Forelimb muscle (tissue), 1 donor: ENCODE measurements at places on chromosomes 12 and 14. TPM values are rescaled to one million over a fixed set of nuclear protein-coding genes. Genes with fewer than 3 reads are reported as not detected.

GRCh38 chr12:49559011-49559675 is 8.8 kb downstream of the MCRS1 start:
- DNase-seq, result no peak

- DNase-seq, result no peak
Observed at GRCh38 chr14:95267306-95267705, 52.4 kb downstream of the CLMN start.

GRCh38 chr12:58029260-58029659 is 87.9 kb downstream of the ATP23 start:
- DNase-seq, result no peak

DNA sequence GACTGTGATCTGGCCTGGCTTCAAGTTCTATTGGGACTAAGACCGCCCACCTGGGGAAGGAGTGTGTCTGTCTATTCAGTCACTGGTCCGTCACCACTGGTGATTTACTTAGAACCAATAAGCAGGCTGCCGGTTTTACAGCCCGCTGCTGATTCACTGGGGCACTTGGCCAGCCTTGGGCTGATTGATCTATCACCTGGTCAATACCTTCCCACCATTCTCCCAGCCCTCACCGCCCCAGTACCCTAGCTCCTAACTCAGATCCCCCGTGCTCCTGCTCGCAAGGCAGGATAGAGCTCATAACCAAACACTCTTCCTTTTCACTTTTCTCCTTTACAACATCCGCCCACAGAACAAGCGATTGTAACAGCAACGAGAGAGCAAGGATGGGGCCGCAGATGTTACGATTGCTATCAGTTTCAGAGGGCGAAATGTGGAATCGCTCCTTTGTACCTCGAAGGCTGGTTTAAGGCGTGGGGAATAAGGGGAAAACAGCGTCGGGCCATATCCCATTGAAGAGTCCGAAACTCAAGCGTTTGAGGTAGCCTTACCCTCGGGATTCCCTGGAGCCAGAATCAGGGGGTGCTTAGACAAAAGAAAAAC is 672 bp downstream of the RDH11 start:
- peak; percentile 67 for DNase-seq

GRCh38 chr14:70999117-70999516 is 91.9 kb downstream of the PCNX1 start:
- no peak for DNase-seq

DNA sequence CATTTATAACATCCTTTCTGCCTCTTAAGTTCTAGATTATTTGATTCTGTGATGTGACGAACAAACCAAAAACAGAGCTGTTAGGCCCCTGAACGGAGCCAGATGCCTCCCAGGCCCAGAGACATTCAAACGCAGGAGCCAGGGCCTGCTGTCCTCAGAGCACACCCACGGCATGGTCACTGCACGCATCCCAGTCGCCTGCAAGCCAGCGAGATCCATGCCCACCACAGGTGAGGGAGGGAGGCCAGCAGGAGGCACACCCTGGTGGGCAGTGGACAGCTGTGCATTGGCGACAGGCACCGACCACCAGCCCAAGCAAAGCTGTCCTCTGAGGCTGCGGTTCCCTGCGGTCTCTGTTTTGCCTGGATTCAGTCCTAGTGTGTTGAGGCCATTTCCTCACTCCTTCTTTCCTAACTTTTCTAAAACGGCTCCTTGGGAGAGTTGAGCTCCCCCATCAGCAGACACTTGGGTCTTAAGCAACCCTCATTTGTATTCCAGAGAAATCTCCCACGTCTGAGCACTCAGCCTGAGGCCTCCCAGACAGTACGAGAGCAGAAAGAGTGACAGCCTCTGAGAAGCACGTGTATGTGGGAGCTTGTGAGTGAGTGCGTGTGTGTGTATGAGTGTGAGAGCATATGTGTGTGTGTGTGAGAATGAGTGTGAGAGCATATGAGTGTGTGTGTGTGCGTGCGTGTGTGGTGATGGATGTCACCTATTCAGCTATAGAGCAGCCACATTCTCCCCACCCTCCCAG is 81.2 kb downstream of the CHGA start:
- DNase-seq, result no peak

- DNase-seq, result no peak
Observed at GRCh38 chr14:76777721-76778120, 16.5 kb downstream of the VASH1 start.

DNA sequence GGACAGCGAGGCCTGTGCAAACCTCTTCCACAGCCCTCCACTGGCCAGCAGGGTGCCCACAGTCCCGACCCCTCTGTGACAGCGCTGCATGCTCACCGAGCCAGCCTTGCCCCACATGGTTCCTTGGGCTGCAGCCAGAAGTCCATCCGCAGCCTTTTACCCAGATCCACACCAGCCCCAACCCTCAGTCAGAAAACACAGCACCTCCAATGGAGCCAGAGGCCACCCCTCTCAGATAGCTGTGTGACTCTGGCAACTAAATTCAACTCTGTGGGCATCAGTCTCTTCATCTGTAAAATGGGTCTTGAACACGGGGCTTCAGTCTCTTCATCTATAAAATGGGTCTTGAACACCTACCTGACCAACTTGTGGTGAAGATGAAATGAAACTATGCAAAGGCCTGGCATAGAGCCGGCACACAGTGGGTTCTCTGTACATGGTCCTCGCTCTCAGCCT is 38.0 kb downstream of the NFKBIA start:
- DNase-seq, result no peak

GRCh38 chr14:64845878-64846277 is 33.8 kb downstream of the SPTB start:
- DNase-seq, result no peak

DNA sequence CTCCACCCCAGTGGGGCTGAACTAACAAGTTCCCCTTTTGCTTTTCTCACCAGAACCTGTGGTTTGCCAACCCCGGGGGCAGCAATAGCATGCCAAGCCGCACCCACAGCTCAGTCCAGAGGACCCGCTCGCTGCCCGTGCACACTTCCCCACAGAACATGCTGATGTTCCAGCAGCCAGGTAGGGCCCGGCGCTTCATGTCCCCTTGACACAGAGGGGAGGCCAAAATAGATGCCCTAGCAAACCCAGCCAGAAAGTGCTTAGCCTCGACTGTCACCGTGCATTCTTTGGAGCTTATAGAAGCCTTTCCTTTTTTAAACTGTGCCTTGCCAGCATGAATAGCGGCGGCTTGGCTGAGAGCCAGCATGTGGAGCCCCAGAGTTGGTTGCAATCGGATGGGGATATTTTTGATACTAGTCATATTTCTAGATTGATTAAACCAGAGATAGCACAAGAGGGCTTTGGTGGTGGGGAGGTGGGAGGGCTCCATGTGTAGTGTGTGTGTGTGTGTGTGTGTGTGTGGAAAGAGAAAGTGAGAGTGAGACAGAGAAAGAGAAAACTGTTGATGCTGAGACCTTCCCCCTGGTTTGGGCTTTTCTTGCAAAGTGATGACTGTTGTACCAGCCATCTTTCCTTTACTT is 126.1 kb downstream of the GCH1 start:
- DNase-seq, result no peak

- DNase-seq, result peak; percentile 68
Observed at GRCh38 chr14:99415496-99416281, 65.0 kb downstream of the SETD3 start.

- no peak for DNase-seq
Observed at GRCh38 chr12:128763395-128763794, 60.4 kb downstream of the SLC15A4 start.

- no peak for DNase-seq
Observed at GRCh38 chr14:71720978-71721624, 211.1 kb upstream of the RGS6 start.

DNA sequence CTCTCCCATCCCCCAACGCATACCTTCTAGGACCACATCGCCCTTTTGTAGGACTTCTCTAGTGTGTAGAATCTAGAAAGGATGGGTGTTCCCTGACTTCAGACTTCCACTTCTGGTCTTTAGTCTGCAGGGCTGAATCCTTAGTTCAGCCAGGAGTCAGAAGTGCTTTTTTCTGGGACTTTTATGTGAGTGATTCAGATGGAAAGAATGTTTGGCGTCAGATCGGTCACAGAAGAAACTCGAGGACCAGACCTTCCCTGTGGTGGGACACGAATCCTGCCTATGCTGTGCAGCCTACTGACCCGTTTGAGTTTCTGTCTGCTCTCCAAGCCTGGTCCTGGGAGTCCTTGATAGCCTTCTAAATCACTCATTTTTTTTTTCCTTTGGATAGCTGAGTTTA is 165.4 kb upstream of the SSTR1 start:
- peak; percentile 45 for DNase-seq

DNA sequence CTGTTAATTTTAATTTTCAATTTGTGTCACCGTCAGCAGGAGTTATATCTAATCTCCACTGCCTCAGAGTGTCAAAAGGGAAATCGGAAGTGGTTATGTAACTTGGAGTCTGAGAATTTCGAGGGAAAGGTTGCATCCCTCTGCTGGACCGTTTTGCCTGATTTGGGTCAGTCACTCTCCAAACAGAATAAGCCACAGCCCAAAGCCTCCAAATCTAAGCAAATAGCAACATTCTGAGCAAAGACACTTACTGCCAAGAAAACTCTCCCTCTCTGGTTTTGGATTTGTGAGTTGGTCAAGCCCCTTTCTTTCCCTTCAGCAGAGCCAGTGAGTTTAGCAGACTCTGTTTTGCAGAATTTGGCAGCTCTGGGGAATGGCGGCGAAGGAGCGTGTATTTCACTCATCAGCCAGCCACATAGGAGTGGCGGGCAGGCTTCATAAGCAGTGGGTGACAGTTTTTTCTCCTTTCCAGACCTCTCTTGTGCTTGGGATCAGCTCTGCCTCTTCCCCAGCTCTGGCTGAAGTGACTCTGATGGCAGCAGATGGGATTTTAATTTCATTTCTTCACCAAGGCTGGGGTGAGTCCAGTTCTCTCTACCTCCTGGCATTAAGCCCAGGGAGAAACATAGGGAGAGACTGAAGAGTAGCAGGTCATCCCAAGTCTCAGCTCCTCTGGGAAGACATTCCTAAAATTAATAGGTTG is 218.7 kb upstream of the NOS1 start:
- DNase-seq, result peak; percentile 16

- no peak for DNase-seq
Observed at GRCh38 chr12:98817742-98818141, 172.7 kb downstream of the APAF1 start.

DNA sequence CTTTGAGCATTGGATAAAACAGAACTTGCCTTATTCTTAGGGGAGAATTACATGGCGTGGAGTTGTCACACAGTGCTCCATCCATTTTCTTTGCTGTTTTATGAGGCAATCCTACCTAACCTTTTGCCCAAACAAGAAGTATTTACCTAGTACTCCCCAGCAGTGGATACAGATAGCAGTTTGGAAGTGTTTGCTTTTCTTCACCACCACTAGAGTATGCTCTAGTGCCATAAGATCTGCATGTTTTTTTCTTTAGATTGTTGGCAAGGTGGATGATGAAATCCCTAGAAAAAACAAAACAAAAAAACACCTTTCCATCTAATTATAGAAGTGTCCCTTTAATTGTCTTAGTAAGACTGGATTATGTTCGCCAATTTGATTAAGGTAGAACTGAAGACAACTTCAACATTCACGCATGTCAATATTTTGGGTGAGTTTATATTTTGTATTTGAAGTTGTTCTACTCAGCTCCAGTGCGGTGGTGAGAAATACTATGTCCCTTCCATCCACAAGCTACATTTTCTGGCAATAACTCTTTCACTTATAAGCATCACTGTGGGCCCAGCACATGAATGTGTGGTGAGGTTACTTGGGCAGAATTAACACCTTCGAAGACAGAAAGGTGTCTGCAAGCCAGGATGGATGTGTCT is 23.6 kb upstream of the TMEM260 start:
- no peak for DNase-seq

DNA sequence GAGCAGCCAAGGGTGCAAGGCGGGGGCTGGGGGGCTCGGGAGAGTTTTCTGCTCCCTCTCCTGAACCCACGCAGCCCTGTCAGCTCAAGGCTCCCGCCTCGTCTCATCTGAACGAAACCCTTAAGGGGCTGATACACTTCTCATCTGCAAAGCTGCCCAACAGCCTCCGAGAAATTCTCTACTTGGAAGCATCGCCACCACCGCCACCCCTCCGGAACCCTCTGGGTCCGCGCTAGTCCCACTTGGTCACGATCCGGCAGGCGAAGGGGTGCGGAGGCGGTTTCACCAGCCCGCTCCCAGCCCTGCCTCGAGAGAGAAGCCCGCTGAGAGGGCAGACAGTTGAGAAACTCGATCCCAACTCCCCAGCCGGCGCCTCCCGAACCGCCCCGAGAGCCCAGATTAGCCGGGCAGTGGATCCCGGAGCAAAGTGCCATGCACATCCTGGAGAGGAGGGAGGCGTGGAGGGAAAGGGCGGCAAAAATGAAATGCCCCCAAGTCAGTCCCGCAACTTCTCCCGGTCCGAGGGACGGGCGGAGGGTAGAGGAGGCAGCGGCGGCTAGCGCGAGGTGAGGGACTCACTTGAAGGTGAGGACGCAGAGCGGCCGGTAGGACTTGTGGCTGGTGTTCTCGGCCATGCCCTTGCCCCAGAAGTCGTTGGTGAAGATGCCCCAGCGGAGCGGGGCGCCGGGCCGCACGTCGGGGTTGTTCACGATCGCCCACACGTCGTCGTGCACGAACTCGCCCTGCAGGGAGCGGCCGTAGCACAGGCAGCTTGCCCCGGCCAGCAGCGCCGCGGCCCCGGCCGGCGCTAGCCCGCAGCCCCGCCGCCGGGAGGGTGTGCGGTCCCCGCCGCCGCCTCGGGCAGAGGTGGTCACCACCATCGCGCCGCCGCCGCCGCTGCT is 620 bp downstream of the TMTC1 start:
- no peak for DNase-seq

DNA sequence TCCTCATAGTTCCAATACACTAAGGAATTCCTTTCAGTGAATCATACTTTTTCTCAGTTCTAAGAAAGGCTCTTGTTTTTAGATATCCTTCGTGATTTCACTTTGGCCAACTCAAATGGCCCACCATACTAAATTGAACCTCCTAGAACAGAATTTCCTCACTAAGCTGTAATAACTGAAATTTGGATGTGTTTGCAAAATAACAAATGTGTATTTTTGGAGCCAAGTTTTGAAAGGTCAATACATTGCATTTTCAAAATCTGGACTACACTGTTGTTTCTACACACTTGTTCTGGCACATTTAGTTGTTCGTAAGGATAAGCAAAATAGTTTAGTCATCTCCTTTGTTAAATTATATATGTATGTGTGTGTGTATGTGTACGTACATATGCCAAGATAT is 439.0 kb upstream of the STXBP6 start:
- peak; percentile 39 for DNase-seq

DNA sequence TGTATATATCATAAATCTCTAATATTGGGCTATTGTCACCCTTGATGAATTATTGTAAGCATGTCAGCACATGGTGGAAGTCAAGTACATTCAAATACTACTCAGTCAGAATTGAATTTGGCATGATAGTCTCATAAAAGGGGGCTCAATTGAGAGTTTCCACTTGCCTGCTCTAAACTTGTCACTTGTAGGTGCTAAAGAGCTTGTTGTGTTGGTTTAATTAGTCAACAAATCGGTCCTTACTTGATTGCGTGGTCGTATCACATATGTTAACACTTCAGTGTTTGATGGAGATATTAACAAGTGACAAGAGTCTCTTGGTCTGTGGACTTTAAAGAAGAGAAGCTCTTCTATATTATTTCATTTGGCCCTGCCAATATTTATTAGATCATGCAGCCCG is 81.1 kb downstream of the NKX2-1 start:
- DNase-seq, result no peak

Gene SAV1
- polyA plus RNA-seq, result 20.9 TPM

Gene SOX5
- 1.5 TPM for polyA plus RNA-seq

Gene SRRM4
- 0.22 TPM for polyA plus RNA-seq

Gene DPPA3
- not detected for polyA plus RNA-seq

Gene AKAP5
- polyA plus RNA-seq, result 0.44 TPM

Gene BBOF1
- 6.6 TPM for polyA plus RNA-seq

Gene RD3L
- polyA plus RNA-seq, result not detected

Gene NPAS3
- 4.0 TPM for polyA plus RNA-seq

Gene ARHGEF25
- polyA plus RNA-seq, result 25.4 TPM

Gene CFAP54
- 0.18 TPM for polyA plus RNA-seq

Gene FBXO33
- 4.5 TPM for polyA plus RNA-seq

Gene FOXM1
- 13.7 TPM for polyA plus RNA-seq

Gene CLEC6A
- not detected for polyA plus RNA-seq
